ENCODE measurements at places on chromosomes 5 and 9.

GRCh38 chr5:125775896-125776295 is 647.3 kb upstream of the GRAMD2B start:
- no peak for DNase-seq

- DNase-seq, result no peak
These were observed 53.1 kb upstream of the GRIN3A start for GRCh38 chr9:101791533-101791932.

DNA sequence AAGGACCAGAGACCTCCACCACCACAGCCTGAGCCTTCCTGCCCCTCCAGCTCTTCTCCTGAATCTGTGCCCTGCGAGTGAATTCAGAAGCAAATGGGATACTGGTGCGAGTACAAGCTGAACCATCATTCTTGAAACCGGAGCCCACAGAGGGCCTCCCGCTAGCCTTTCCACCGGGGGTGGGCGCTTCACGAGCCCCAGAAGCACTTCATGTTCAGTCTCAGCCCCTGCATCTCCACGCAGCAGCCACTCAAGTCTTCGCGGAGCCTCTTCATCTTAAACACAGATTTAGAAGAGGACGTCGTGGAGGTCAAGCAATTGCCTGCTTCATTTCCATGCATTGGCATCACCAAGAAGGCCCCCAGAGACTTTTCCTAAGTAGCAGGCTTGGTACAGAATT is 26.0 kb upstream of the OLFM1 start:
- DNase-seq, result no peak

- DNase-seq, result no peak
These were observed 143.4 kb downstream of the FGF18 start for GRCh38 chr5:171562822-171563221.

- DNase-seq, result peak; percentile 68
These were observed 52.7 kb downstream of the RNF145 start for GRCh38 chr5:159156426-159157238.

DNA sequence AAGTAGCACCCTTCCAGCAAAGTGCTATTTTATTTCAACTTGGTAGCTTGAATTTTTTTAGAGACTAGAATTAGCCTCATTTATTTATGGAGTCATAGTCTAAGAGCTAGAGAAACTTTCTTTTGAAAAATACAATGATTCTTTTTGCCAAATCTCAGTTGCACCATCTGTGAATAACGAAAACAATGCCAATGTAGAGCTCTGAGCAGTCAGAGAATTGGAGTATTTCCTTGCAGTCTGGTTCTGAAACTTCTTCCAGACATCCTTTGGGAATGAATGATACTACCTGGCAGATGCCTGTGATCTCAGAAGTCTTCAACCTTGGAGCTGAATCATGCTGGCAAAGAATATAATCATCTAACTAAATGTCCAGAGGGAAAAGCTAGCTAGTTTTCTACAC is 511.5 kb upstream of the CYLC2 start:
- no peak for DNase-seq
